ENCODE measurements at places on chromosomes 7 and 10. TPM values are rescaled to one million over a fixed set of nuclear protein-coding genes. Genes with fewer than 3 reads are reported as not detected.

The GBX1 gene
- not detected for total RNA-seq

The CD36 gene
- total RNA-seq = 32.1 TPM

The CARD11 gene
- 0.27 TPM for total RNA-seq

The MEIG1 gene
- not detected for total RNA-seq

DNA sequence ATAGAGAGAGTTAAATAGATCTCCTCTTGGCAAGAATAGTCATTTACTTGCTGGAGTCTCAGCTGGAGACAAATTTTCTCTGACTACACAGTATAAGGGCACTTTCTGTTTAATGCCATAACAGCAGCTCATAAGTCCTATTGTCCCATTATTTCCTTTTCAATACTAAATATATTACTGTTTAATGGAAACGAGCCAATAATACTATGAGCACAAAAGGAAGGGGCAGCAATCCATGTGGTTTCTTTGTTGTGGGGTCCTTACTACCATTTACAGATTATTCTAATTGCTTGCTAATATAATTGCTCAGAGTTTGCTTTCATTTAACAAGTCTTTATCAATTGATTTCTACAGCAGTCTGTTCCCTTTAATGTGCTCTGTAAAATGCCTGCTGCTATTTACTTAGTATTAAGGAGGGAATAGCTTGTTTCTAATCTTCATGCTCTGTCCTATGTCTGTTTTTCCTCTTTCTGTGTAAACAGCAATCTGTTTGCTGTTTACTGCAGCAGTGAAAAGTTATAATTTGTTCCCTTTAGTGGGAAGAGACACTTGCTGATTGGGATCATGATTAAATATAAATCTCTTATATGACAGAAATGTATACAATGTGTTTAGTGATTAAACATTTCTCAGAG is 296.2 kb upstream of the SMIM30 start:
- DNase-seq = no peak

DNA sequence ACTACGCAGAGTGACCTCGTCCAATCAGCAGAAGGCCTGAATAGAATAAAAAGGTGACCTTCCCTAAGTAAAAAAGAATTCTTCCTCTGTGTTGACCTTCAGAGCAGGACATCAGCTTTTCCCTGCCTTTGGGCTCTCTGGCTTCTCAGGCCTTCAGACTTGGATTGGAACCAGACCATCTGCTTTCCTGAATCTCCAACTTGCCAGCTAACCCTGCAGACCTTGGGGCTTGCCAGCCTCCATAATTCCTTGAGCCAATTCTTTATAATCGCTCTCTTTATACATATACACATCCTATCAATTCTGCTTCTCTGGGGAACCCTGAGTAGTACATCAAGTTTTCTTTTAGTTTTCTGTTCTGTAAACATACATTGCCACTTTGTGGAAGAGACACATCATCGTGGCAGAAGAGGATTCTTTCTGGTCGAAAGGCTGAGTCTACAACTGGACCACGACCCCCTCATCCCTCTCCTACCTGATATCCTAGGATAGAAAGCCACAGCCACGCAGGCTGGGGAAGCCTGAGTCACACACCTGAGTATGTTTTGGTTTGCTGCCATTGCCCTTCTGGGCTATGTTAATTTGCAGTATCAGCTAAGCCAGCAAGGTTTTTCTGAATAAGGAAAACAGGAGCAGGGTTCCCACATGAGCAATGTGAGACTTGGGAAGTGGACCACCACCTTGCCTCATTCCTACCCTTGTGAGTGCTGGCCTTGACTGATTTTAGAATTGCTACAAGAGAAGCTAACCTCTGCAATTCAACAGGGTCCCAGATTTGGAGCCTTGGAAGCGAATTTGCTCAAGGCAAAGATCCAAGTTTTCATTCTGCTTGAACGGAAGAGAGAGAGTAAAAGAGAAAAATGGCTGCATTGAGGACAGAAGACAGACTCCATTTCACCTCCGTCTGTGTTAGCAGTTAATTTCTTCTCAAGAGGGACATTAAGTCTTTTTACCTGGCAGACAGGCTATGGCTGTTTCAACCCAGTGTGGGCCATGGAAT is 445.2 kb upstream of the FZD8 start:
- DNase-seq = peak; percentile 57

- DNase-seq = no peak
These were observed 45.9 kb upstream of the BTRC start for GRCh38 chr10:101308051-101308450.

DNA sequence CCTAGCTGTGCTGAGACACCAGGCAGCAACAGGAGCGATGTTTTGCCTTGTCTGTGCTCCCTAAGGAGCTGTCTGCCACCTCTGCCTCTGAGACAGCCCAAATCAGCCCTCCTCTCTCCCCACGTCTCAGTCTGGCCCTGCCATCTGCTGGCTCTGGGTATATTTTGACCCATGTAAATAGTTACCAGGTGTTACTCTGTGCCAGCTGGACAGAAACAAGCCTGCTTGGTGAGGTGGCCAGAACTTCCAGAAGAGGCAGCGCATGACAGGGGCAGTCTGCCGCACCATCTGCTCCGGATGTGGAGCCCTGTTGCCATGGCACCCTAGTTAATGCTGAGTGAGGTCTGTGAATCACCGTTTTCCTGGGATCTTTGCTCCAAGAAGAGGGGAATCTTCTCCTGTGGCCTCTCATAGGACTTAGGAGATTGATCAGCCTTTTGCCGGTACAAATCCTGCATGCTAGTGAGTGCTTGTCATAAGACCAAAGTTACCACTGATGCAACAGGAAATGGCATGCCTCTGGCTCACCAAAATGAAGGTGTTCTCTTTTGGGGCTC is 31.8 kb downstream of the GSTO2 start:
- DNase-seq = peak; percentile 52

GRCh38 chr10:82953909-82954308 is 1078.9 kb downstream of the NRG3 start:
- no peak for DNase-seq

DNA sequence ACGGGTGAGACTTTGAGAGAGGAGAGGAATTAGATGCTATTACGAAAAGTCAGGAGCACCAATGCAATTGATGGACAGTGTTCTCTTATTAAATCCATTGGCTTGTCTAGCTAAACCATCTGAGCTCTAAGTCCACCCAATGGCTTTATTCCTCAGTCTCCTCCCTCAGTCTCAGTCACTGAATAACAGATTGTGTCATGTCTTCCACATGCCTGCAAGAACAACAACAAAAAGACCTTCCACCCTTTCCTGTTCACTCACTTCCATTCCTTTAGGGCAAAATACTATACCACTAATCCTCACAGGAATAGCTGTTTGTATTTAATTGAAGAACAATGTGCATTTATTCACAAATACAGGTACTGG is 154.8 kb upstream of the LAMB4 start:
- DNase-seq = no peak

GRCh38 chr10:93081834-93082233 is 8.1 kb downstream of the CYP26A1 start:
- DNase-seq = no peak

- DNase-seq = no peak
These were observed 1120.6 kb downstream of the SORCS1 start for GRCh38 chr10:106043863-106044262.

DNA sequence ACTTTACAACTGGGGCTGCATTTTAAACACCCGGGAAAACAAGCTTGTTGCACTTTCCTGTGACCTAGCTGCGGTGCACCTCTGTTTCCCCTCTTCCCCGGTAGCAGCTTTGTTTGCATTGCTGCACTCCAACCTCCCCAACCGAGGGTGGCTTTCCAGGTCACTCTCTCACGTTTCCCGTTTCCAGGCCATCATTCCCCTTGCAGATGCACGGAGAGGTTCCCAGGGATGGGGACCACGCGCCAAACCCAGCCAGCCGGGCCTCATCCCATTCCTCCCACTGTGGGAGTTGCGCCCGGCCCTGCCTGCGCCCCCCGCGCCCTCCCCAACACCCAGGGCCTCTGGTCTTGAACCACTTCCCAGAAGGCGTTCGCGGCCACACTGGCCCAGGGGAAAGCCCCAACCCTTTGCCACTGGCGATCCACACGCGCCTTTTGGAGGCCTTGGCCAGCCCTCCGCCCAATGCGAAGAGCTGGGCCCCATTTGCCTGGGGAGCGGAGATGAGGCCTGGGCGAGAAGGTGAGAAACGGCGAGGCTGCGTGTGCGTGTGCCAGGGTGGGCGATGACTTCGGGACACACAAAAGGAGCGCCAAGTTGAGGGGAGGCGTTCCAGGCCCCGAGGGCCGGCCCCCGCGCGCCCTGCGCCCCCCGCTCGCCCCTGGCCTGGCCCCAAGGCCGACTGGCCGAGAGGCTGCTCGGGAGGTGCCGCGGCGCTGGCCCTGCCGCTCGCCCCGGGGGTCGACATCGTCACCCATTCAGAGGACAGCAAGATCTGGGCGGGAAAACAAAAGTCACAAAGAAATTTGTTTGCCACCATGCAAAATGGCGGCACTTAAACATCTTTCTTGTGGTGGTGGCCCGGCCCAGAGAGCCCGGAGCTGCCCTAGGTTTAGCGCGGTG is 15.9 kb downstream of the SKIDA1 start:
- DNase-seq = no peak

- no peak for DNase-seq
These were observed 17.4 kb downstream of the CYP3A4 start for GRCh38 chr7:99766484-99767099.

DNA sequence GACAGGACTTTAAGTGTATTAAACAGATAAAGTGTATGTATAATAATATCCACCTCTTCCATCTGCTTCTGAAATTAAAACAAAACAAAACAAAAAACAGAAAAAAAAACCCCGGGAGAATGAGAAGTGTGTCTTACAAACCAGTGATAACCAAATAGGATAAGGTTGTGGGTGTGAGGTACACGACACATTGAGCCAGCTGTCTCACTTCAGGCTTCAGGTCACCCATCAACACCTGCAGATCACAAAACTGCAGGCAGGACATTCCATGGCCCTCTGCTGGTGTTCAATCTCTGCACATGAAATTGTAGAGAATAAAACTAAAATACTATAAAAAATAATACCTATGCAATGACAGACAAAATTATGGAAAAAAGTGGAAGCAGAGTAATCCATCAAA is 339.9 kb downstream of the SFMBT2 start:
- DNase-seq = no peak

- no peak for DNase-seq
These were observed 45.8 kb upstream of the PLEKHA1 start for GRCh38 chr10:122328676-122329075.

DNA sequence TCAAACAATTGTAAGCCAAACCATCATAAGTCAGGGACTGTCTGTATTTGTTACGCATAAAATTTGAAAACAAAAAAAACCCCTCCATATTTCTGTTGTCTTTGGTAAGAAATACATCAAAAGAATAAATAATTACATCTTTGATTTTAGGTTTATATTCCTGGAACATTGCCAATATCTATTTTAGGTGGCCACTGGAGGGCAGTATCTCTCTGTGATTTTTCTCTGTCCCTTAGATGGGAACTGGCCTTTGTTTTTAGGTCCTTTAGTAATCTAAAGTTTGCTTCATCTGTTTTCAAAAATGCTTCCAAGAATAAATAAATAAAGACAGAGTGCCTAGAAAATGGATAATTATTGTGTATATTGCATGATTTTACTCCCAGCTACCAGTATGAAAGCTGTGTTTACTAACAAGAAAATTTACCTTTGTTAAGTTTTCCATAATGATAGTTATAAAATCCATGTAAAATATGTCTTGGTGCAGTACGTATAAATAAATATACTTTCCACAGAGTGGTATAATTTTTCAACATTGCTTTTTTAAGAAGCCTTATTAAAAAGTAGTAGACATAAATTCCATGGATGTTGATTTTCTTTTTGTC is 64.2 kb downstream of the PHYHIPL start:
- DNase-seq = peak; percentile 45

- DNase-seq = no peak
These were observed 1673.4 kb downstream of the REEP3 start for GRCh38 chr10:65194555-65194954.

DNA sequence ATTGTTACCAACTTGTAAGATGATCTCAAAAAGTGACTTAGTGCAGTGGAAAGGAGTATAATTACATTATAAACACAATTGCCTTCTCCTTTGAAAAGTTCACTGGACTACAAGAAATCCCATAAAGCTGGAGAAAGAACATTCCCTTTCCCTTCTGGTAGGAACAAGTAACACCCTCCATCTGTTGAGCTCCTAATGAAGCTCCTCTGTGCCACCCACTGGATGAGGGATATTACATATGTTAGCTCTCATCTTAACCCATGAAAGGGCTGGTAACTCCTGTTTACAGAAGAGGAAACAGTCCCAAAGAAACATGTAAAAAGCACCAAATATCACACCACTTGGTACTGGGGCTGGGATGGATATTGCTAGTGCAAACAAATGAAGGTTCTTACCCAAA is 8.1 kb downstream of the PGAM1 start:
- DNase-seq = no peak

GRCh38 chr10:60643874-60644273 is 134.4 kb upstream of the CDK1 start:
- DNase-seq = no peak
